ENCODE measurements at places on chromosomes 3 and 15.

GRCh38 chr3:38558864-38559263 lies 62.7 kb downstream of the EXOG start:
- DNase-seq, result no peak

DNA sequence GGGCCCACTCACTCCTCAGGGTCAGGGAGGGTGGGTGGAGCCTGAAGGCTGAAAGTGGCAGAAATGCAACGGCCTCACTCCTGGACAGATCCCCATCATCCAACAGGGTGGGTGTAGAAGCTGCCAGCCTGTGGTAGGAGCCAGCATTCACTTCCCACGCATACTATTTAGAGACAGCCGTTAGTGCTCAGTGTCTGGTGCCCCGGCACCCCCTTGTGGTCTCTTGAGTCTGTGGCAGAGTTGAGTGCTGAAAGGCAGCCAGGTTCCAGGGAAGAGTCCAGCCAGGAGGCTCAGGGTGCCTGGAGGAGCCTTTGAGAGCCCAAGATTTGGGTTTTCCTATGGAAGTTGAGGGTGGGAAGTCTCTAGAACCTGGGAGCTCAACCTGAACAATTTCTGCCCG lies 2.1 kb upstream of the GNAT1 start:
- DNase-seq, result peak; percentile 59

GRCh38 chr15:90982135-90982534 lies 12.2 kb downstream of the PRC1 start:
- no peak for DNase-seq

GRCh38 chr15:57732526-57733331 lies 26.2 kb downstream of the POLR2M start:
- peak; percentile 37 for DNase-seq

- DNase-seq, result no peak
Measured at GRCh38 chr15:63264688-63265293, 12.6 kb upstream of the APH1B start.

DNA sequence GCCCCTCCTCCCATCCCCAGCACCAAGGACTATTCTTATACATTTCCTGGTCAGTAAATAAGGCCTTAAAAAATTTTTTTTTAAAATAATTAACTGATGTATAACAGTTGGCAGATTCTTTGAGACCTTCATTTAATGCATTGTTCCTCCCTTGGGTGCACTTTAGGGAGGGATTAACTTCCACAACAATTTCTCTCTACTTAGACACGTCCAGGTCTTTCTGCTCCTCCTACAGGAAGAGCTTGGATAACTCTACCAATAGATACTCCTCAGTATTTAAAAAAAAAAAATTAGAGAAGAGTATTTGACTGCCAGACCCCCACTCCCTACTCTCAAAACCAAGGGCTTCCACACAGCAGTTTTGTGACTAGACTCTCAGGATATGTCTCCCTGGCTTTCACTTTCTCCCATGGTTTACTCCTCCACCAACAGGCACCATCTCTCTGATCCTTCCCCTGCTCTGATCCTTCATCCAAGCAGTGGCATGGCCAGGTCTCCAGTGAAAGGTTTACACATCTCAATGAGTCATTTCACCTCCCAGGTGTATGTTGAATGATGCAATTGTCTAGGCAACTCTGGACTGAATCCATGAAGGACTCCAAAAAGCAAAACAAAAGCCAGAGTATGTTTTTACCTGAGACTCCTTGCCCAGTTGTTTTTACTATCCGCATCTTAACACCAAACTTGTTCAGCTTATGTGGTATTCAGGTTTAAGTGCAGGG lies 7.4 kb downstream of the ZIC4 start:
- no peak for DNase-seq

GRCh38 chr15:97085731-97086130 lies 755.2 kb downstream of the NR2F2 start:
- no peak for DNase-seq

DNA sequence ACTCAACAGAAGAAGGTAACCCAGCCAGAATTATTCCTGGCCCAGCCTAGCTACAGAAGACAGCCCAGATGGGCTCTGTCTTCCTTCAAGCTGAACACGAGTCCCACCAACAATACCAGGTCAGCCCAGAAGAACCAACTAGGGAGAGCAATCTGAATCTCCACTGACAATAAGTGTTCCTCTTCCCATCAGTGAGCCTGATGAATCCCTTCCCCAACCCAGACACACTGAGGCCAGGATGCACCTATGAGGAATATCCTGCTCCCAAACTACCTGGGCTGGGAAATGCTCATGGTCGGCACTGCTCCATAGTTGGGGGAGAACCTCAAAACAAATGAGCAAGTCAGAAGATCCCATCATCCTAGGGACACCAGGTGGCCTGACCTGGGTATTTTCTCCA lies 351.1 kb downstream of the OCA2 start:
- no peak for DNase-seq

GRCh38 chr15:71899674-71900073 lies 89.3 kb downstream of the NR2E3 start:
- no peak for DNase-seq

DNA sequence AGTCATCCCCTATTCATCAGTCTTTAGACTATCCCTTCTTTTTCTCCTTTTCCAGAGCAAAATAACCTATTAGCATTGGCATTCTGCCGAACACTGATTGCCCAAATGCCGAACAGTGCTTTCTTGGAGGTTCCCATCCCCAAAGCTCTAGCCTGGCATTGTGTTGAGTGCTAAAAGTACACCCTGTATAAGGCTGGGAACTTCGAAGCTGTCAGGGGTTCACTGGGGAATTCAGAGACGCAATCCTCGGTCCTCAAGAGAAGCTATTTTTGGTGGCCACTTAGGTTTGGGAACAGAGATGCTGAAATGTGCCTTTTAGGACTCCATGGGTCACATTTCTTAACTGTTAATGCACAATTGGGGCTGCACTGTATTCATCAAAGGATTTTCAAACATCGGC lies 8.4 kb downstream of the FRMD5 start:
- no peak for DNase-seq

- DNase-seq, result no peak
Measured at GRCh38 chr3:46931631-46932331, 44.8 kb downstream of the CCDC12 start.

- DNase-seq, result no peak
Measured at GRCh38 chr3:43348852-43349574, 62.7 kb downstream of the SNRK start.

All from H4 (cell line).